ENCODE measurements at places on chromosomes 4 and X. TPM values are rescaled to one million over a fixed set of nuclear protein-coding genes. Genes with fewer than 3 reads are reported as not detected.

The SLC25A5 gene
- polyA plus RNA-seq: 517 TPM

The SPIN3 gene
- polyA plus RNA-seq: 2.9 TPM

The DOCK11 gene
- polyA plus RNA-seq: 3.3 TPM

The TCEAL6 gene
- not detected for polyA plus RNA-seq

The MORC4 gene
- 8.0 TPM for polyA plus RNA-seq

The SPANXC gene
- not detected for polyA plus RNA-seq

The FHIP1A gene
- 5.4 TPM for polyA plus RNA-seq

The ZFP42 gene
- polyA plus RNA-seq: not detected

The USP11 gene
- 11.3 TPM for polyA plus RNA-seq

The PLP1 gene
- polyA plus RNA-seq: 0.94 TPM

The USP26 gene
- polyA plus RNA-seq: not detected

The BEX5 gene
- 1.6 TPM for polyA plus RNA-seq
